CD4-positive, alpha-beta T cell treated with Interleukin-1 beta for 1 hour (primary cell): ENCODE measurements at places on chromosomes 3 and 15.

- no peak for DNase-seq
Measured at GRCh38 chr3:163726125-163726524, 1352.2 kb downstream of the SI start.

DNA sequence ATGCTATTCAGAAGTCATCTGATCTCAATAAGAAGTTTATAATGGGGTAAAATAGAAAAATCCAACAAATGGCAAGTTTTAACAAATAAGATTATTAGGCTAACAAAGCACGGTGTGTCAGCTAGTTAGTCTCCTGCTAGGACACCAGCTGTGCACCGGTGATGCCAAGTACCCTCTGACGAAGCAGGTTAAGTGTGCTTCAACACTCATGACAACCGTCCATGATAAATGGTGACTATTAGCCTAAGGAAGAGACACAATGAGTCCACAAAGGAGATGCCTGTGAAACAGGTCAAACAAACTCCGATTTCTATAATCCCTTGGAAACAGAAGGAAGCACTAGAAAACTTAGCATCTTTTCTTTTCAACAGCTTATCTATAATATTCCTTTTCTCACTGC lies 36.5 kb downstream of the ATP13A3 start:
- no peak for DNase-seq

DNA sequence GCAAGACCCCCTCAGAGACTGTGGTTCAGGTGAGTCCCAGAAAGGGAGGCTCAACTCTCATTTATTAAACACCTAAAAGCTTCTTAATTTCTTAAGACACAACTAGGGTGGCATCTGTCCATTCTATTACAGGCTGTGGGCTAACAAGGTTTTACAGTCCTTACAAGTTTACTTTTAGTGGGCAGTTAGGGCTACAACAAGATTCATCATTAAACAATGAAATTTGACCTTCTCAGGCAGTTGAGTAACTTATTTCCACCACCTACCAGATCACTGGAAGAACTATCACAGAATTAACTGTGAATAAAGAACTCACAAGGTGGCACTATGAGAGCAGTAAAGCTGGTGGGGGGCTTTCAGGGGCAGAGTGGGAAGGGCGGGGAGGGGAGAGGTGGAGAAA lies 132.6 kb downstream of the PLD1 start:
- no peak for DNase-seq

DNA sequence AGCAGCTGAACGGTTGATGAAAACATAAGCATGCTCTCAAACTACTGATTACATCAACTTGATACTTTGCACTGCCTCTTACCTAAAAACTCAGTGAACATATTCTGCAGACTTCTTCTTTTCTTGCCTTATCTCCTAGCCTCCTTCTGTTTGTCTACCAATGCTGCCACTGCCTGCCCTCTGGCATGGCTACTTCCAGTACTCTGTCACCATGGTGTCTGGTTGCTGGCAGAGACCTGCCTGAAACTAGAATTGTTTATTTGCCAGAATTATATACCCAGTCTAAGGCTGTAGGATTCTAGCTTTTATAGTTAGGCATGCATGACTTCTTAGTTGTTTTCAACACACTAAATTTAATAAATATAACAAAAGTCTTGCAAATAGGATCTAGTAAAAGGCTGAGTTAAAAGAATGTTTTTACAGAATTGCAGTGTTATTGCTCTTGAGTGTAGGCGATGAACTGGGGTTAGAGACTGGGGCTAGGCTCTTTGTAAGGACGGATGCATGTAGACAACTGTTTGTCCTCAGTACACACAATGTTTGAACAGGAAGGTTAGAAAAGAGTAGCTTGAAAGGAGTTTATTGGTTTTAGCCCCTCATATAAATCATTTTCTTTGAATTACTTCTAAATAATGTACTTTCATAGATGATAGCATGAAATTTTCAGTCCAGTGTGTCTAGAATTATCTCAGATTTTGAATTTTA lies 116.3 kb downstream of the KCNAB1 start:
- no peak for DNase-seq

DNA sequence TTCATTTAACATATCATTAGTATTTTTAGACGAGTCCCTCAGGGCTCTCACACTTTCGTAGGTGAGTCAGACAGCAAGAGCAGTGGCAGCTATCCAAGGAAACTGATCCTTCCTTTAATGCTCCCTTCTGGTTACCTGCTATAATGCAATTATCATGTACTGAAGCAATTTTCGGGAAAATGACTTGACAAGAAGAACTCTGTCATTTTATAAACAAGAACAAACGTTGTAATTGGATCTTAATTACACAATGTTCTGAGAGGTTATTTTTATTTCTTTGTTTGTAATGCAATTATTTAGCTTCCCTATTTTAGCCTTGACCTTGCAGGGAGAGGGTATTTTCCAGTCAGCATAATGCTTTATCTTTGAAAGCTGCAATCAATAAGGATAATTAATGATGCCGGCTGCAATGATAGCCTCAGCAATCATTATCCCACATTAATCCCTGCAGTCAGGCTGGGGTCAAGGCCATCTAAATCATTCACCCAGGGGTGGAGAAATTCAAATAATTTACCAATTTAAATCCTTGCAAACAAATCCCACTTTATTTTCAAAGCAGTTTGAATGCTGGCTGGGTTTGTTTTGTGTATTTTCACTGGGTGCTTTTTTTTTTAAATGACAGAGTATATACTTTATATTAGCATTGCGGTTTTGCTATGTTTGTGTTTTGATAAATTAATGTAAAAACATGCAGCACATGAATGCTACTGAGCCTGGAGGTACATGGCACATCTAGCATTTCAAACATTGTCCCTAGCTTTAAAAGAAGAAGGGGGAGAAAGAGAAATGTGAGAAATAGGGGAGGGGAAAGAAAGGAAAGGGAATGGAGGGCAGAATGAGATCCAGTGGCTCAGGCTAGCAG lies 249.9 kb downstream of the SHOX2 start:
- DNase-seq, result no peak

GRCh38 chr3:65268426-65268825 lies 580.6 kb upstream of the ADAMTS9 start:
- DNase-seq, result no peak

- no peak for DNase-seq
Measured at GRCh38 chr3:187684880-187685279, 14.7 kb upstream of the SST start.

- no peak for DNase-seq
Measured at GRCh38 chr3:12180218-12180617, 21.5 kb upstream of the TIMP4 start.

- no peak for DNase-seq
Measured at GRCh38 chr15:74724570-74725224, 631 bp downstream of the CYP1A1 start.

- DNase-seq, result no peak
Measured at GRCh38 chr15:31296646-31297574, 29.7 kb upstream of the KLF13 start.

GRCh38 chr15:40085266-40085665 lies 23.4 kb downstream of the BMF start:
- DNase-seq, result no peak

DNA sequence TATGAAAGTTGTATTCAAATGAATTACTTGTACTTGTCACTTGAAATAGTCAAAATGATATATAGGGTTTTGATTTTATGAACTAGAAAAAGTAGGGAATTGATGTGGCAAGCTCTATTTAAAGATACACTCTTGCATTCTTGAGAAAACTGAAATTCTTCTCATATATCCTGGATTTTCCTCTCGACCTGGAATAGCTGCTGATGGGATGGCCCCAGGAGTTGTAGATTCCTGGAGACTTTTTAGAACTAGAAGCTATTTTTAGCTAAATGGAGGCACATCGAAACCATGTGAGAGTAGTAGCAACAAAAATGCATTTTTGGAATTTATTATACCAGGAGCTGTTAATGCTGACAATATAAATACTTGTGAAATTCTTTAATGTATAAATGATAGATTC lies 125.9 kb downstream of the LEKR1 start:
- no peak for DNase-seq

- no peak for DNase-seq
Measured at GRCh38 chr3:58291671-58292338, 14.2 kb upstream of the RPP14 start.

DNA sequence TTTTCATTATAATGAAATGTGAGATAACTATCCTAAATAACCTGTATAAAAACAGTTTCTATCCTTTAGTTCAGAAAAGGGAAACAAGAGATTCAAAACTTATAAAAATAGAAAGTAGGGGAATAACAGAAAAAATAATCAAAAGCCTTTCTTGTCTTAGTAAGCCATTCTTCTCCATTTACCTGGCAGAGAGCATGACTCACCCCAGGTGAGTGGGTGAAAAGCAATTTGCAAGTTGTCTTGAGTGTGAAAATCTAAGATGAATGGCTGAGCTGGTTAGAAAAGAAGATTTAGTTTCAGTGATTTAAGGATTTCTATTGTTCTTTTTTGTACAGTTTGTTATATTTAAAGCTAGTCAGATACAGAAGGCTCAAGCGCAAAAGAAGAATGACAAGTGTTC lies 702.0 kb downstream of the GRM7 start:
- DNase-seq, result no peak

DNA sequence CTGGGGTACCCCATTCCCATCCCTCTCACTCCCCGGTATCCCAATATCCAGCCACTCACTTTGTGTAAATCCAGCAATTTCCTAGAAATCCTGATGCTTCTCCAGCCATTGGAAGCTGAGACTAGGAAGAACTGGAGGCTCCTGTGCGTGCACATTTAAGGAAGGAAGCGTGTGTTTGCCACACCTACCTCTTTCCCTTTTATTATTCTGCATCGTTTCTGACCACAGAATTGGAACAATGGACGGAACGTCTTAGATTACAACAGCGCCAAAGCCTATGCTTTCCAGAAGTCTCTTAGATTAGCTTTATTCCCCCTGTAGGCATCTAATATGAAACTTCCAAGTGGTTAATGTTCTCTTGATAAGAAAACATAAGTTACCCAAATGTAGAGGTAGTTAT lies 234.8 kb upstream of the TRIM42 start:
- no peak for DNase-seq

GRCh38 chr15:79849789-79850188 lies 47.0 kb downstream of the MTHFS start:
- peak; percentile 10 for DNase-seq

DNA sequence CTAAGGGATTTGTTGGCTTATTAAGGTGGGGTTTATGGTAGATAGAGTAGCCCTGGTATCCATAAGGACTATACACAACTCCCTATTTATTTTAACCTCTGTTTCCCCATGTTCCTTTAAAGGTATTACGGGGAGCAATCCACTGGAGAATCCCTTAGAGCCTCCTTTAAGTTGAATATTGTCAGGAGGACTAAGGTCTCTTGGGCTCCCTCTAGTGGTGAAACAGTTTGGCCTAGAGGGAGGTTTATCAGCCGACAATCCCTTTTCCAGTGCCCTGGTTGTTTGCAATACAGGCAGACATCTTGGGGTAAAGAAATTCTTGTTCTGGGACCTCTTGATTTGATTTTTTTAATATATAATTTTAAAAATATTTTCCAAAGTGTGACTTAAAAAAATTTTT lies 12.9 kb downstream of the OPA1 start:
- peak; percentile 68 for DNase-seq

GRCh38 chr3:123385001-123385401 lies 63.9 kb downstream of the ADCY5 start:
- no peak for DNase-seq

- DNase-seq, result no peak
Measured at GRCh38 chr3:68306571-68306970, 625.8 kb downstream of the TAFA4 start.

- DNase-seq, result no peak
Measured at GRCh38 chr15:101046826-101047225, 127.7 kb downstream of the LRRK1 start.

DNA sequence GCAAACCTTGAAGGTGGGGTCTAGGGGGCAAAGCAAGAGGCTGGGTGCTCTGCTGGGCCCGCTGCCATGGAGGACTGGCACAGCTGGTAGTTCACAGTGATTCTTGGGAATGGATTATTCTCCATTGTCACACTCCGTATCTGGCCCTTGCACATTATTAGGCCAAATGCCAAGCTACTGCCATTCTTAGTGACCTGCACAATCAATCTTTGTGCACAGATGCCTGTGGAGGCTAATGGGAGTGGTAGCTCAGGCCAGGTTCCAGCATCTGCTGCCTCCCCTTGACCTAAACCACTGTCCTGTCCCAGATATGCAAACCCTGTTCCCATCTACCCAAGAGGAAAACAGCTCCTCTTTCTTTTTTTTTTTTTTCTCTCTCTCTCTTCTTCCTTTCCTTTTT lies 67.5 kb downstream of the TIPARP start:
- DNase-seq, result no peak

- no peak for DNase-seq
Measured at GRCh38 chr15:54345827-54346226, 367.6 kb downstream of the UNC13C start.

DNA sequence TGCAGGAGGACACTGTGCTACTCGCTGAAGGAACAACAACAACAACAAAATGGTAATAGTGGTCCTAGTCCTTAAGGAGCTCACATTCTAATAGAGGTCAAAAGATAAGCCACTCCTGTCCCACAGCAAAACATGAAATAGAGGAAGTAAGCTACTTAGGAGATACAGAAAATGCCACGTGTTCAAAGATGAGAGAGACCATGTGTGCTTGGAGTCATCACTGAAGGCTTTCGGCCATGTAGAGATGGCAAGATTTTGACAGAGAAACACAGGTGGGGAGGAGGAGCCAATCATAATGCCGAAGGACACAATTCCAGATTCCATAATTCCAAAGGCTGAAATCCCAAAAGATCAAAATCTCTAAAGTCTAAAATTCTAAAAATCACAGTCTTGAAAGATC lies 24.8 kb upstream of the RIOX2 start:
- no peak for DNase-seq

GRCh38 chr3:80096909-80097308 lies 329.1 kb upstream of the ROBO1 start:
- no peak for DNase-seq

DNA sequence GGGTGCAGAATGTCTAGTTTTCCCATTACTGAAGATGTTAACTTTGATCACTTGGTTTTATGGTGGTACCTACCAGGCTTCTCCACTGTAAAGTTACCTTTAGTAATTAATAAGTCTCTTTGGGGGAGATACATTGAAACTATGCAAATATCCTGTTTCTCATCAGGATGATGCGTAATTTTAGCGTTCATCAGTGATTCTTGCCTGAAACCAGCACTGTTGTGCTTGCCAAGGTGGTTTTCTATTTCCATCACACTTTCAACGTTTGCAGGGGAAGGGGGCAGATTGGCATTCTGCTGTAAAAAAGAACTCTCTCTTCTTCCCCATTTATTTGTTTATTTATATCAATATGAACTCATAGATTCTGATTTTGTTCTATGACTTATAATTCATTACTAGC lies 61.0 kb downstream of the SSR3 start:
- no peak for DNase-seq

DNA sequence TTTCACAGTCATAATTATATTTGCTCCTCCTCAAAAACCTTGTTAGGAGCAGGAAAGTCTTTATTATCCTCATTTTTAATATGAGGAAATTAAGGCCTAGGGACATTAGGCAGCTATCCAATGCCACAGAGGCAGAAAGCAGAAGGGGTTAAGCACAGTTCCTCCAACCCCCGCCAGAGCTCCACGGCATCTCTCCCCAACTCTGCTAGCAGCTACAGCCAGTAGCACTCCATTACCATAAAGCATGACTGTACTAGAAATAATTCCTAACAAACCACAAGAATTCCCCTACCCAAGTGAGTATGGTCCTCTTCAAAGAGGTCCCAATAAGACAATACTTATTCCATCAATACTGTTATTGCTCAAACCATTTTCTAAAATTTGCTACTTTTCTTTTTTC lies 9.8 kb downstream of the HEG1 start:
- no peak for DNase-seq

GRCh38 chr3:173630849-173631248 lies 233.3 kb downstream of the NLGN1 start:
- DNase-seq, result no peak
